ENCODE measurements at places on chromosomes 2 and 18.

GRCh38 chr2:164711766-164712138 lies 90.5 kb upstream of the GRB14 start:
- DNase-seq: no peak

DNA sequence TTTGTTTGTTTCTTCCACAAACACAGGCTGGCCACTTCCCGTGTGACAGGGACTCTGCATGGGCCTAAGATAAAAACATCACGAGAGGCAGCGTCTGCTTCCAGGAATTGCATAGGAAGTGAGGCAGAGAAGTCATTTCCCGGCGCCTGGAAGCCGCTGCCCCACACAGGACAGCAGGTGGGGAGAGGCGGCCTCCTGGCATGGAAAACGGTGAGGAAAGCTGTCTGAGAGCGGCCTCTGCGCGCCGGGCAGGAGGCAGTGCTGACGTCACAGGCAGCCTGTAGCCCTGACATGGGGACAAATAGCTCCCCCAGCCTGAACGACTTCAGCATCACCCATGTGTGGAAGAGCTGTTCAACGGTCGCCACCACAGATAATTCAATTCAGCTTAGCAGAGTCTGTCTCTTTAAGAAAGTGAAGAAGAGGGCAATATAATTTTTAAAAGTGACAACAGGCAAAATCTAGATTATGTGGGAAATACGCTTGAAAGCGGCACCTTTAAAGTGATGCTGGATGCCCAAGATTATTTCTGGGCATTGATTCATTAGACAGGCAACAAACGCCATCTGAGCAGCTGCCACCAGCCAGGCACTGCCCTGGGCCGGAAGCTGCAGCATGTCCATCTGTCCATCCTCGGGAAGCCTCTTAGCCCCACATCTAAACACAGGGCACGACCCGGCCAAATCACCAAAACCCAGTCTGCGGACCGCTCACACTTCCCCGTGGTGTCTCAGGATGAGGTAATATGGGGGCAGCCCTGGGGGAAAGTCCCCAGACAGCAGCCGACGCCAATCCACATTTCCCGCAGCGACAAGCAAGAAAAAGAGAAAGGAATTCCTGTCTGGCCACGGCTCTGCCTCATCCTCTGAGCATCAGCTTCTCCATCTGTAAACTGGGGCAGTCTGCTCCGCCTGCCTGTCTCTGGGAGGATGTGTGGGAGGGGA lies 138.9 kb downstream of the PXDN start:
- DNase-seq: peak; percentile 46

- peak; percentile 2 for DNase-seq
Observed at GRCh38 chr18:73891572-73892421, 255.8 kb downstream of the FBXO15 start.

DNA sequence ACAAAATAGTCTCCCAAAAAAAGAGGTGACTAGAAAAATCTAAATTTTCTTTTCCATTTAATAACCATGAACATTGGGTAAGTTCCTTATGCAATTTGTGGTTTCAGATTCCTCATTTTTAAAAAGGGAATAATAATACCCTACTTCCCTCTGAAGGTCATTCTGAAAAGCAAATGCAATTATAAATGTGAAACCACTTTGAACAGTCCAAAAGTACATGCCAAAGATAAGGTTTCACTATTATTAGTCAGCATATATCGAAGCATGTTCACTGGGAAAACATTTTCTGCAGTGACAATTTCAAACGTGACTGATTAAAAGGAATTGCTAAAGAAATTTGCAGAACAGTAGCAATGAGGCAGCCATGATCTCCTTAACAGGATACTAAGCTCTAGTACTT lies 100.1 kb upstream of the RNF152 start:
- DNase-seq: peak; percentile 71

- no peak for DNase-seq
Observed at GRCh38 chr18:42644729-42645131, 470.8 kb downstream of the RIT2 start.

GRCh38 chr2:201260302-201260800 lies at the start of gene CASP8:
CASP8 (plus strand) TSS chr2:201260536; CDS start chr2:201266487, 5,951 bp downstream.
- DNase-seq: peak; percentile 80

DNA sequence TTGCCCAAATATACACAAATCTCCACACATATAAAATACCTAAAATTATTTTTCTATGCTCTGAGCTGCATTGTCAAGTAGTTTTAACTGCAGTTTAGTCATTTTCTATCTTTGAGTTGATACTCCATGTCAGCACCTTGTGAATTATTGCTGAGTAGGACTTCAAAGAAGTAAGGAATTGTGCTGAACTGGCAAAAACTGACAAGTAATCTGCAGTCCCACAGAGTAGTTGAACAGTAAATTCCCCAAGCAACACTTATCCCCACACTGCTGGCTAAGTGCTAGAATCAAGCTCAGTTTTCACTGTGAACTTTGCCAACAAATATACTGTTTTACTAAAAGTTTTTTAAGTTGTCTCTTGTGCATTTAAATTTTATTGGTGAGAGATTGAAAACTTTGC lies 141.8 kb upstream of the ST6GAL2 start:
- no peak for DNase-seq

- DNase-seq: no peak
Observed at GRCh38 chr2:79025421-79025820, at the start of gene REG3G. REG3G (plus strand) TSS chr2:79025702; CDS start chr2:79026094, 392 bp downstream.

GRCh38 chr2:96869281-96869821 lies 529 bp downstream of the SEMA4C start:
- DNase-seq: peak; percentile 66

GRCh38 chr2:96884299-96885094 lies 14.6 kb upstream of the SEMA4C start:
- no peak for DNase-seq

DNA sequence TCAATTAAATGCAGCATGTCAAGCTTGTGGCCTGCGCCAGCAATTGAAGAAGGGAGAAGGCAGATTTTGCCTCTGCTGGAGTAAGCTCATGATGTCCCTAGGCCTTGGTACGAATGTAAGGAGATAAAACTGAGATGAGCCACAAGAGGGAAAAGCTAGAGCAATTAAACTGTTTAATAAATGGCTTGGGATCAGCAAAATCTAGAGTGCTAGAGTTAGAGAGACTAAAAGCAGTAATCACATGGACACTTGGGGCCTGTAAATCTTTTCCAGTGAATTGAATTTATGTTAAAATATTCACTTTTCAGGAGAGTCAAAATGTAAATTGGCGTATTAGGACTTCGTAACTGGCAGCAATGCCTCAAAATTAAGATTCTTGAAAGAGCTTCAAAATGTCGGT lies 86.2 kb downstream of the CDK15 start:
- DNase-seq: no peak

DNA sequence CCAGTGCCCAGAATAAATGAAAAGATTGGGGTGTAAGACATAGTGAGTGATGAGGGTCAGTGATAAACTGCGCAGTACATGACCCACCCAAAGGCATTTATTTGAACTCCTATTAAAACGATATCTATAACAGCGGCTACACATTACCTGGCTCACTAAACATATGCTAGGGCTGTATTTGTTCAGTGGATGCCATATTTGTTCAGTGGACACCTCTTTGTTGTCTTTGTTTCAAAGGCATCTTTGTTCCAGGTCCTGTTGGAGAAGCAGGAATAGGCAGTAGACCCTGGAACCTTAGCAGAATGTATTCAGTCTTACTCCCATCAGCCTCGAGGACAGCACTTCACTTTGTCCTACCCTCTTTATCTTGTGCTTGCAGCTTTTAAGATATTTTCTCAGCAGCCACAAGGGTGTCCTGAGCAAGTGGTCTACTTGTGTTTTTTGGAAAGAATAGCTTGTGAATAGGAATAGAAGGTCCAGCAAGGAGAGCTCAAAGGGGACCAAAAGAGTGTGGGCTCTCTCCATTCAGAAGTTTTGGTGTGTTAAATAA lies 650.8 kb upstream of the FANCL start:
- no peak for DNase-seq

DNA sequence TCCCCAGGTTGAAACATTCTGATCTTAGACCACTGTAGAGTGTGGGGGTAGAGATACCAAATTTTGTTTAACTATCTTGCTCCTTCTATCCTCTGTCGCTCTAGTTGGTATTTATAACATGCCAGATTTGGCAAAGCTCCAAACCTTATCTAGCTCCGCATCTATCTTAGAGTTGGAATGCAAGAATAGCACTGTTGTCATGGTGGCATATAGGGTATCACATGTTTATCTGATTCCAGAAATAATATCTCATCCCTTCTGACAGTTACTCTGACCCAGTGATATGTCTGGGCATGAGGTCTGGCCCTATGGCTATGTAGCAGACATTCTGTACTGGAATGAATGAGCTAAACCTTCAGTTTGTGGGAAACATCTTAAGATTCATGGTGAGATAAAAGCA lies 51.7 kb downstream of the CABYR start:
- no peak for DNase-seq

GRCh38 chr2:218805627-218806026 lies 23.7 kb downstream of the CYP27A1 start:
- peak; percentile 47 for DNase-seq

DNA sequence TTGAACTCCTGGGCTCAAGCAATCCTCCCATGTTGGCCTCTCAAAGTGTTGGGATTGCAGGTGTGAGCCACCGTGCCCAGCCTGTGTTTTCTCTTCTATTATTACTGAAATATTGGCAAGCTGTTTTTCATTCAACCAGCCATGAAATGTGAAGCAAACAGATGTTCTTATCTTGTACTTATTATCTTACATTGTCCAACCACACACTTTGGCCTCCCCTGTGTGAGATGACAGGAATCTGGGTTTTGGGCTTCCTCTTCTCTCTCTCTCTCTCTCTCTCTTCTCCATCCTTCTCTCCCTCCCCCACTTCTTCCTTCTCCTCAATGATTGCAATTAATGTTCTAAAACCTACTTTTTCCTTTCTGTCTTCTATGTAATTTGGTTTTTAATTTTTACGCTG lies 33.1 kb downstream of the RAMP1 start:
- no peak for DNase-seq

DNA sequence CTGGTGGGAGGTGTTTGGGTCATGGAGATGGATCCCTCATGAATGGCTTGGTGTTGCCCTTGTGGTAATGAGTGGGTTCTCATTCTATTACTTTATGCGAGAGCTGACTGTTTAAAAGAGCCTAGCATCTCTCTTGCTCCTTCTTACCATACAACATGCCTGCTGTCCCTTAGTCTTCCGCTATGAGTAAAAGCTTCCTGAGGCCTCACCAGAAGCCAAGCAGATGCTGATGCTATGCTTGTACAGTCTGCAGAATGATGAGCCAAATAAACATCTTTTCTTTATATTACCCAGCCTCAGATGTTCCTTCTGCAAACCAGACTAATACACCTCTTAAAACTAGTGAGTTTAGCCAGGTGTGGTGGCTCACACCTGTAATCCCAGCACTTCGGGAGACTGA lies 23.1 kb downstream of the EVA1A start:
- no peak for DNase-seq

DNA sequence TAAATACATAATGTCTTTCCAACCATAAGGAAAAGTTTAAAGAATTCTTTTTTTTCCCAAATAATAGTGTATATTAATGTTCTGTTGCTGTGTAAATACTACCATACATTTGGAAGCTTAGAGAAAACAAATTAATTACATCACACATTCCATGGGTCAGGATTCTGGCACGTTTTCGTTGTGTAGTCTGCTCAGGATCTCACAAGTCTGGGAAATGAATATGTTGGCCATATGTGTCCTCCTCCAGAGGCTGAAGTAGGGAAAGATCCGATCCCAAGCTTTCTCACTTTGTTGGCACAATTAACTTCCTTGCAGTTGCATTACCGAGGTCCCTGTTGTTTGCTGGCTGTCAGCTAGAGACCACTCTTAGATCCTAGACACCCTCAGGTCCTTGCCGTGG lies 83.9 kb downstream of the RPRM start:
- DNase-seq: no peak

GRCh38 chr2:177612659-177613058 lies 220.1 kb downstream of the AGPS start:
- no peak for DNase-seq

- no peak for DNase-seq
Observed at GRCh38 chr2:30649278-30649677, 158.0 kb downstream of the CAPN13 start.

DNA sequence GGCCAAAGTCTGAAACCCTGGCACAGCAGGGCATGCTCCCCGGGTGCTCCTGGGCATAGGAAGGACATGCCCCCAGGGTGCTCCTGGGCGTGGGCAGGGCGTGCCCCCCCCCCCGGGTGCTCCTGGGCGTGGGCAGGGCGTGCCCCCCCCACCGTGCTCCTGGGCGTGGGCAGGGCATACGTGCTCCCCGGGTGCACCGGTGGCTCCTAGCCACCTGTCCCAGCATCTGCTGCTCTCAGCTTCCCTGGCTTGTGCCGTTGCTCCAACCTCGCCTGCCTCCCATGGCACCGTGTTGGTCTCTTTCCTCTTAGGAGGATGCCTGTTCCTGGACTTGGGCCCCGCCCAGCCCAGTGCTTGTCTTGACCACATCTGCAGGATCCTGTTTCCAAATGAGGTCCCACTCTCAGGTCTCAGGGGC lies 95.6 kb upstream of the CTDP1 start:
- no peak for DNase-seq

- no peak for DNase-seq
Observed at GRCh38 chr2:8684878-8685696, 3.2 kb downstream of the ID2 start.

- no peak for DNase-seq
Observed at GRCh38 chr2:200962811-200963123, 693 bp downstream of the ORC2 start.

DNA sequence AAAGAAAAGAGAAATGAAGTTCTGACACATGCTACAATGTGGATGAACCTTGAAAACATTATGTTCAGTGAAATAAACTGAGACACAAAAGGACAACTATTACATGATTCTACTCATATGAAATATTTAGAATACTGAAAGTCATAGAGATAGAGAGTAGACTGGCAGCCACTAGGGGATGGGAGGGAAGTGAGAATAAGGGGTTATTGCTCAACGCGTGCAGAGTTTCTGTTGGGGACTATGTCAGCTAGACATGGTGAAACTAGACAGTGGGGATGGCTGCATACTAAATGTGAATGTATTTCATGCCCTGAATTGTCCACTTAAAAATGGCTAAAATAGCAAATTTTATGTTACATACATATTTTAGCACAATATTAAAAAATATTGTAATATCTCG lies 108.7 kb upstream of the ATL2 start:
- no peak for DNase-seq

GRCh38 chr2:189304360-189304759 lies 124.8 kb upstream of the COL5A2 start:
- DNase-seq: no peak

GRCh38 chr2:118830881-118831280 lies 16.6 kb downstream of the EN1 start:
- no peak for DNase-seq

- DNase-seq: peak; percentile 40
Observed at GRCh38 chr2:156430236-156430979, 5.8 kb upstream of the GPD2 start.

GRCh38 chr2:240966906-240967680 lies 31.3 kb upstream of the SNED1 start:
- no peak for DNase-seq

- no peak for DNase-seq
Observed at GRCh38 chr2:225272173-225272572, 127.3 kb upstream of the NYAP2 start.

GRCh38 chr18:39350945-39351344 lies 1785.3 kb upstream of the CELF4 start:
- DNase-seq: no peak

- peak; percentile 56 for DNase-seq
Observed at GRCh38 chr2:64400105-64400728, 53.7 kb upstream of the LGALSL start.

GRCh38 chr2:33408109-33408508 lies 68.3 kb upstream of the RASGRP3 start:
- no peak for DNase-seq

Measured in fibroblast of mammary gland (primary cell).